Midbrain (tissue), 1 donor: ENCODE measurements at places on chromosomes 11 and 22.
A peak's percentile ranks its signal among the peaks of the same experiment; 100 is the strongest.

DNA sequence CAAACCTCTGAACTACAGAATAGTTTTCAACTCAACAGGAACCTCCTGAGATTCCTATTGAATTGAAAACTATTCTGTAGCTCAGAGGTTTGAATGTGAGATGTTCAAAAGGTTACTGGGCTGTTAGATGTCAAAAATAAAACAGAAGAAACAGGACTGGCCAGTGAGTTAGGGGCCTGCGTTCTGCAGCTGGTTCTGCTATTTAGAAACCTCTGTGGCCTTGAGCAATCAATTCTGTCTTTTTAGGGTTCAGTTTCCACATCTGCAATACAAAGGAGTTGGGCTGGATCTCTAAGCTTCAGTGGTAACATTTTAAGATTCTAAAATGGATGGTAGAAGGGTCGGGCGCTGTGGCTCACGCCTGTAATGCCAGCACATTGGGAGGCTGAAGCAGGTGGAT is 55.8 kb downstream of the CLMP start:
- DNase-seq = no peak

- DNase-seq = no peak
These were observed 366.4 kb downstream of the CASP12 start for GRCh38 chr11:104531894-104532293.

DNA sequence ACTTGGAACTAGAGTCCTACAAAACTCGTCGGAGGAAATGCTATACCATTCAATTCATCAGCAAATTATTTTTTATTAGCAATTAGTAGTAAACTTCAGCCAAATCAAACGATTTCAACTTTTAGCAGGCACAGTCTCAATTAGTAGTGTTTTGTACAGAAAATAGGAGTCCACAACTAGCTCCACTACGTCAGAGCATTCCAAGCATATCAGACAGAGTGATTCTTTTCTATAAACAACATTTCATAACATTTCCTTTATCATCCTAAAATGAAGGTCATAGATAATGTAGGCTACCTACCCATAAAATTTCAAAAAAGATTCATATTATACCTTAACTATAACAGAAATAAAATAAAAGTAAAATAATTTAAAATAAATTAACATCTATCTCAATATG is 169.9 kb downstream of the KIF18A start:
- DNase-seq = no peak

DNA sequence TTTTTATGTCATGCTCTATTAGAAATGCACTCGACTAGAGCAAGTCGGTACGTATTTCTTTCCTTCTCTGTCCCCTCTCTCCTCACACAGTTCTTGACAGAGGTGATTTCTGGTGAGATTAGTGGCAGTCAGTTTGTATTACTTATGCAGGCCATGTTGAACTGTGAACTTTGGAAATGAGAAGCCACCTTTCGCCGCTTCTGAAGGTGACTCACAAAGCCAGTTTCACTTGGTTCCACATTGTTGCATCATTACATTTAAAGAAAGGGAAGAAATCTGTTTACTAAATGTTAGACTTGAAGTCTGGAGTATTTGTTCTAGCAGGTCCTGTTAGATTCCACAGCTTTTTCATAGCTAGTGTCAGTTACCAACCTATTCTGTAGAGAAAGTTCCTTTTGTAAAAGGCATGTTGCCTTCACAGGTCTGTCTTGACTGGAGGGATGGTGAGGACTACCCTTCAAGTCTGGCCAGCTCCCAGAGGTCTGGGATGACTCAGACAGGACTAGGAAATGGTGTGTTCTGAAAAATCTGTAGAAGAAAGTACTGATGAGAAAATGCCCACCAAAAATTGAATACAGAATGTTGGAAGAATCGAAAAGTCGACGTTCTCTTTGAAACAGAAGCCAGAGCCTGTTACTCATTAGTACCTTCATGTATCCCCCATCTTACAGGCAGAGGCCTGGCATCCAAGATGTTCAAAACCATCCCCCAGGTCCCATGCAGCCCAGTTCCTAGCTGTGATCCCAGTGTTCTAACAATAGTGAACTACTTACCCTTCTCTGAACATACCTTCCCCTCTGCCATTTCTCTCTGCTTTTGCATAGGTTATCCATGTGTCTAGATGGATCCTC is 181.4 kb downstream of the DBX1 start:
- DNase-seq = no peak

- DNase-seq = no peak
These were observed 15.8 kb upstream of the ZC3H12C start for GRCh38 chr11:110077346-110077745.

DNA sequence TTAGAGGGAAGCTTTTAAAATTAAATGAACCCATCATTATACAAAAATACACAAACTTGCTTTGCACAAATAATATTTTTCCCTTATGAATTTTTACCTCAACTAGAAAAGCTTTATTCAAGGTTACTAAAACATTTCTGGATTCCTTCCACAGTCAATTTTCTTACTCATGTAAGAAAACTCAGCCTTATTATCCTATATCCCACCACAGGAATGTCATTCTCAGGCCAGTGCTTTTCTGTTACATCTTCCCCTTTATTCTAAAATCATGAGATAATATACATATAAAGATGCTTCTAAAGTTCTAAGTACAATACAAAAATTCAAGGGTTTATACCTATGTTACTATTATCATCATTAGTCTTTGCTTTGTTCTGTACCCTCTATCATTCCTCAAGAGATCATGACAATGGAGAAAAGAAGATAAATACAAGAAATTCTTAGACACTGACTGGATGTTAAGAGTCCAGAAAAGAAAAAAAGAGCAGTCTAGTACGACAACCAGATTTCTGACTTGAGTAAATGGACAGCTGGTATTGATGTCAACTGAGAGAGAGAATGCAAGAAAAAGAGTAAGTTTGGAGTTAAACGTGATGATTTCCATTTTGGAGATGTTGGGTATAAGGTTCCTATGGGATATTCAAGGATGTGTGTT is 60.3 kb downstream of the MTMR2 start:
- DNase-seq = no peak

DNA sequence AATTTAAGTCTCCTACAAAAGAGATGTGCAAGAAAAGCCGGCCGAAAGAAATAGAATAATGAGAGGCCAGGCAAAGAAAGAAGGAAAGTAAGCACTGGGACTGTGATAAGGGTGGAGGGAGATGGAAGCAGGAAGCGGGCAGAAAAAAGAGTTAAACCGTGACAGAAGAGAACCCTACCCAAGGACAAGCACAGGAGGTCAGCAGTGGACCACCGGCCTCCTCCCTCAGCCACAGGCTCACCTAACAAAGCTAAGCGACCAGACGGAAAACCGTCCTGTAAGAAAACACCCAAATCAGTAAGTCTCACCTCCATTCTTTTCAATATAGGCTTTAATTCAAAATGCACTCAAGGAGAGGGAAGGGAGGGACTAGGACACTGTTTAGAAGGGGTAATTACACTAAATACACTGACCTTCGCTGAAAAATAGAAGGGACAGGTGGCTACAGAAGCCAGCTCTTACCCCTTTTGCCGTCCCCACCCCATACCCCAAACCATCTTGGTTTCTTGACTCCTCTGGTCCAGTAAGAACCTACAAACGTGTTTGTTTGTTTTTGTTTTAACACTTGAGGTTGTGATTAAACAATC is 1.9 kb downstream of the FAM181B start:
- DNase-seq = no peak

- DNase-seq = no peak
These were observed 920 bp downstream of the TMEM132A start for GRCh38 chr11:60924906-60925853.

DNA sequence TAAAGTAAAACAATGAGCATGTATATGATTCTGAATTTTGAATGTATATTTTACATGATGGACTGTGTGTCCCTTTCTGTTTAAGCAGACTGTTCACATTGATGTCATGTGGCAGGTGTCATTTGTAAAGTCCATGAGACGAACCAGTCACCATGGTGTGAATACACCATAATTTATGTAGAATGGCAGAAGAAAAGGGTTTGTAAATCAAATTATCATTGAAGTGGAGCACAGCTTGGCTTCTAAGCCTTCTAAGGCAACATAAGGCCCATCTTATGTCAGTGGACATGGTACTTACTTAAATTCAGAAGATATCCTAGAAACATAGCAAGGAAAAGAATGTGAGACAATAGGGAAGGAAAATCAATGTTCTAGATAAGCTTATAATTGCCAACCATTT is 4.4 kb downstream of the MAP6 start:
- DNase-seq = no peak

- DNase-seq = peak; percentile 18
These were observed 607 bp downstream of the CCDC82 start for GRCh38 chr11:96388891-96389719.

- DNase-seq = no peak
These were observed 17.3 kb downstream of the RNF121 start for GRCh38 chr11:71946144-71946571.

- DNase-seq = peak; percentile 86
These were observed 69.1 kb downstream of the NAT10 start for GRCh38 chr11:34174412-34175041.

DNA sequence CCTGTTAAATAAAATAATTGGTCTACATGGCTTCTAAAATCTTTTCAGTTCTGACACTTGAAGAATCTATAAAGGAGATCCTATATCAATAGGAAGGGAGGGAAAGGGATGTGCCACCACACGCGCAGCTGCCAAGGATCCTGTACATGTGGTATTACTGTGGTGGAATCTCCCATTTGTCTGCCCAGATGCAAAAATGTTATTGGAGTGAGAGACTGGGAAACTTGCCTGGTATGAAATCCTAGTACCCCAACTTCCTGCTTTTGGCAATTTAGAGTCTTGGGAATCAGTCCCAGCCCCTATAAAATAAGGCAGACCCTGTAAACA is 81.9 kb upstream of the PICALM start:
- no peak for DNase-seq

DNA sequence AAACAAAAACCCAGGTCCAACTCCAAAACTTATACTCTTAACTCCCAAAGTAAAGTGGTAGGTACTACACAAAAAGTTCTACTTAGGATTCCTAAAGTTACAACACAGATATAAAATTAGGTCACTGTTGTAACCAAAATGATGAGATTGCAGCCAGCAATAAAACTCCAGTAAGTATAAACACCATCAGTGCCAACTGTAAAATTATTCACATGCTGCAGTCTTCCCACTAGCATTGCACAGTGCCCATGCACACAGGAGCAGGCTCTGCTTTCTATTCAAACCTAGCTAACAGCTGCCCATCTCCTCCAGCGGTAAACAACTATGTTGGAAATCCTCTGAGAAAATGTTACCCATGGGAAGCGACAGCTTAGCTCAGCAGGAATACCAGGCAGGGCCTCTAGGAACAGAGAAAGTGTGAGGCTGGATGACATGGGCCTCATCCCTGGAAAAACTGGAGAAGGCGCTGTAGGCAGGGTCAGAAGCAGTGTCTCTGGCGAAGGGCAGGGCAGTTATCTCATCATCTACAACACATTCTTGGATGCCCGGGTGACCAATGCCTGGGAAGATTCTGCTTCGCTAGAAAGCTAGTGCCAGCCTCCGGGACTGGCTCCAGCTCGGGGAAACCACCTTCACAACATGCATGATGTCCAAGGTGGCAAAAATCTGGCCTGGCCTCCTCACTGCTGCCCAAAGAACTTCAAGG is 9.1 kb downstream of the CPT1A start:
- DNase-seq = no peak

DNA sequence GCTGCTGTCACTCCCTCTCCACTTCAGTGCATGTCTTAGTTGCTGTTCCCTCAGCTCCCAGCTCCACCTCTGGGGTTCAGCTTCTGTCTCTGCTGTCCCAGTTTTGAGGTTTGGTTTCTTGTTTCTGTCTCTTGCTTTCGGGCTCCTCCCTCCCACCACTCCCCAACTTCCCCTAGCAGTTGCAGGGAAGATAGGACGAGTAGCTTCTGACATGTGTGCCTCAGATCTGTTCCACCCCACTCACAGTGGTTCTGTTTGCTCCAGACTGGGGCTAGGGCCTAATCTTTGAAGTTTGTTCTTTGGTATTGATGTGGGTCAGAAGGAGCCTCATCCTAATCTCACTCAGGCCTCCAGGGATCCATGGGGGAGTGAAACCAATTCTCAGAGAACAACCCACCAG is 2.6 kb upstream of the RRM1 start:
- DNase-seq = no peak

GRCh38 chr11:10900681-10901415 is 43.0 kb upstream of the ZBED5 start:
- no peak for DNase-seq

- DNase-seq = no peak
These were observed 137.7 kb upstream of the NAV2 start for GRCh38 chr11:19574916-19575315.

- DNase-seq = no peak
These were observed 16.9 kb downstream of the KMT5B start for GRCh38 chr11:68196219-68196618.

GRCh38 chr11:64632654-64633053 is 41.6 kb downstream of the SLC22A12 start:
- no peak for DNase-seq

DNA sequence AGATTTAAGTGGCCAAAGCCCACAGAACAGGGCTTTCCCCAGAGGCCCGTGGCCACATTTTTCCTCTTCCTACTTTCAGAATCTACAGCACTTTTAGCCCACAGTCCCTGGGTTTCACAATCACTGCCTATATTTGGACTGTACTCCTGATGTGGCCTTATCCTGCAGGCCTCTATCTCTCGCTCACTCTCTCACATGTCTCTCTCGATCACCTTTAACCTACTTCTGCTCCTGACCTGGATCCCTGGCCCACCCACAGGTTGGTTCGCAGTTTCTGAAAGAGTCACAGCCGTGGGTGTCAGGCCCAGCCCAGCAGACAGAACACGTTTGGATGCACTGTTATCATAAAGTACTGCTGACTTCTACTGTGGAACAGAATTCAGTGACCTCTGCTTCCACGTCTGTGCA is 55.5 kb downstream of the LARGE1 start:
- DNase-seq = no peak

GRCh38 chr22:36339171-36340065 is 48.3 kb downstream of the MYH9 start:
- no peak for DNase-seq

GRCh38 chr22:20456064-20456721 is 18.6 kb upstream of the SCARF2 start:
- peak; percentile 75 for DNase-seq

DNA sequence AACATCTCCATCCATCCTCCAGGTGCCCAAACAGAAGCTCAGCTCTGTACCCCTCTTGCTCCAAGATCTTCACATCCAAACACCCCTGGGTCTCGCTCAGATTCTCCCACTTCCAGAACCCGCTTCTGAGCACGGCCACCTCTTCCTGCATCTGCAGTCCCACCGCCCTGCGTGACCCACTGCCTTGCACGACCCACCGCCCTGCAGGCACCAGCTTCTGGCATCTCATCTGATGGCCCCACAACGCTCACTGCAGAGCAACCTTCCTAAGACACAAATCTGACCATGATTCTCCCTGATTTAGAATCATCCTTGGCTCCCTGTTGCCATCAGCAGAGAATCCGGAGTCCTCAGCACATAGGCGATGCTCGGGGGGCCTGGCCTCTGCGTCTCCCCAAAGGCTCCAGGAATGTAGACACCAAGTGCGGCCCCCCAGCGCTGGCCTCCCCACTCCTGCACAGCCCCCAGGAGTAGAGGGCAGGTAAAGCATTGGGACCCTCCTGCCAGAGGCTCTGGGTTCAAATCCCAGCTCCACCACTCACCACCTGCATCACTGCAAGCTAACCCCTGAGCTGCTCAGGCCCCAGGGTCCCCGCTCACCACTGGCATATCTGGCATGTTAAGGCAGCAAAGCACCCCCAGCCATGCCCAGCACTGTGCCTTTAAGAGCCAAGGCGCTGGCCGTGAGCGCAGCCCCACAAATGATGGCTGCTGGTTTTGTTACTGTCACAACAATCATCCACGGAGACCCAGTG is 459.3 kb downstream of the BRD1 start:
- DNase-seq = no peak
